Stimulated activated CD8-positive, alpha-beta memory T cell treated with anti-CD3 and anti-CD28 coated beads, Interleukin-4, amount 100 ng/mL, for 4 hours (primary cell): ENCODE measurements at places on chromosomes 11 and 22.

DNA sequence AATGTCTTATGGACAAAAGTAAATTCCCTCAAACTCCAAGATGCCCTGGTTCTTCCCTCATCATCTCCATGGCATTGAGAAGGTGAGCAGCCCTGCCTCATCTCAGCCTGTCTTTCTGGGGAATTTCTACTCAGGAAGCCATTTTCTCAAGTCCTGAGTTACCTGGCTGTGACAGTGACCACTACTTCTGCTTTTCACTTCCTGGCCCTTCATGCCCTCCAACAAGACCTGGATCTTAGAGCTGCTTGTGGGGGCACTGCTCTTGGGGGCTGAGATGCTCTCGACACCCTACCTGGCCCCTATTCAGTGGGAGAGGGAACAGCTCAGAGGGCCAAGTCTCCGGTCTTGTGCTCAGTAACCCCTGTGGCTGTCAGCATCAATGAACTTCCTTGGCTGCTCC, 5.5 kb upstream of the IGSF22 start:
- no peak for DNase-seq

- DNase-seq: no peak
Measured at GRCh38 chr22:34111210-34111824, 191.0 kb upstream of the LARGE1 start.

DNA sequence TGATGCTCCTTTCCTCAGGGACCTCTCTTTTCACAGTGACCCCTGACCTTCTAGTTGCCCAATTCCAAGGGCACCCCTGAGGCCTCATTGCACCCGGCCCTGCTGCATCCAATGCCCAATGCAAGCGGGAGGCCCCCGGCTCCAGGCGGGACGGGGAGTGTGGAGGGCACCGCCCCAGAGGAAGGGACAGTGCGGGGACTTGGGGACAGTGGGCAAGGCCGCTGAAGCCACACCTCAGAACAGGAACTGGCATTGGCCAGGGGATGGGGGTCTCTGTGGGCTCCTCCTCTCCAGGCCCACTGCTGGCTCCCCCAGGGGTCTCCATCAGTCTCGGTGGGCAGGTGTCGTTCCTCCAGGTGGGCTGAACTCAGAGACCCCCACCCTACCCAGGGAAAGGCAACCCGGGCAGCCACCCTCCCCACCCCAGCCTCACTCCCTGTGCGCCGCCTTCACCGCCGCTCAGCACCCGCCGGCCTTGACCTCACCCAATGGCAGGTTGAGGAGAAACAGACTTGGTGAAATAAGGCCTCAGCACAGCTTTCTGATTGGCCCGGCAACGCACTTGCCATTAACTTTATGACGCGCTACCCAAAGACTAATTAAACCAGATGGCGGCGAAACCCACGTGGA, 1312.0 kb downstream of the BRD1 start:
- no peak for DNase-seq

DNA sequence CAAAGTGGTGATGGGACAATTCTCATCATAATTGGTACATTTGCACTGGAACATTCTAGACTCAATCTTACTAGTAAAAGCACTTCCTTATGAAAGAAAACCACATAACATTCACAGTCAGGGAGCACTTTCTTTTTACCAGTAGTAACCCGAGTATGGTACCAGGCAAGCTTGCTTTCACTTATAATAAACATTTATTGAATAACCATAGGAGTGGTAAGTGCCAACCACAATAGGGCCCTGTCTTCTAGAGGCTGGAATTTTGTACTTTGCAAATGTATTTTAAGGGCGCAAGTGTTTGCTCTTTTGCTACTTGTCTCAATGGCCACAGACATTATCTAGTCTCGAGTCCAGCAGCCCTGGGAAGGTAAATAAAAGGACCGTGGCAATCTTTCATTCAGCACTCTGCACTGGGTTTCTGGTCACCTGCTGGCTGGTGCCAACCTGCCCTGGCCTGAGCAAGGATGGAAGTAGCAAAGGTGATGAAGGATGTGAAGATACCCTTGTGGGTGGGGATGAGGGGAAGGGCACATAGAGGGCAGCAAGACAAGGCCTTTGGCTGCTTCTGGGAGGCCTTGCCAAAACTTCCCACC, 24.2 kb downstream of the C22orf31 start:
- DNase-seq: no peak

DNA sequence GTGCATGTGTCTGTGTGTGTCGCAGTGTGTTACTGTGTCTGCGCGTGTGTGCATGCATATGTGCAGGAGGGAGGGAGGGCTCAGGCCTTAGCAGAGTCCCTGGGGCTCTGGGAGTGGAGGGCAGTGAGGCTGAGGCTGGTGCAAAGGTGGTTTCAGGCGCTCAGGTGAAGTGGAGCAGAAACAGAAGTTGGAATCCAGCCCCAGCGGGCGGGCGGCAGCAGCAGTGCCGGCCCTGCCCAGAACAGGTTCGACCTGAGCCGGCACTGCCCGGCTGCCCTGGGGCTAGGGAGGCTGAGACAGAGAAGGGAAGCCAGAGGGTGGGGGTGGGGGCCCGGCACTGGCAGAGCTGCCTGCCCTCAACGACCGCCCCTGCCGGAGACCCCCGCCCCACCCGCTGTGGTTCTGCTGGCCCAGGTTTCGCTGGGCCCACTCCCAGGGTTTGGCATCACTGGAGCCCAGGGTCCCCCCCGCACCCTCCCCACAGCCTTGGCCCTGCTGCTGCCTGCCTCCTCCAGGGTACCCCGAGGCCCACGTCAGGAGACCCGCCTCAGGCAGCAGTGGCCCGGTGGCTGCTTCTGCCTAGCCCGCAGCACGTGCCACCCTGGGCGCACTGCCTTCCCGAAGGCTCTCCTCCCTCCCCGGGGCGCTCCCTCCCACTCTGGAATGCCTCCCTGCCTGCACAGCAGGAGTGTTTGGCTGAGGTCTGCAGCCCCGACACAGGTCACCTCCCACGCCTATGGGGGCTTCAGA, 13.3 kb downstream of the ASCL2 start:
- no peak for DNase-seq

DNA sequence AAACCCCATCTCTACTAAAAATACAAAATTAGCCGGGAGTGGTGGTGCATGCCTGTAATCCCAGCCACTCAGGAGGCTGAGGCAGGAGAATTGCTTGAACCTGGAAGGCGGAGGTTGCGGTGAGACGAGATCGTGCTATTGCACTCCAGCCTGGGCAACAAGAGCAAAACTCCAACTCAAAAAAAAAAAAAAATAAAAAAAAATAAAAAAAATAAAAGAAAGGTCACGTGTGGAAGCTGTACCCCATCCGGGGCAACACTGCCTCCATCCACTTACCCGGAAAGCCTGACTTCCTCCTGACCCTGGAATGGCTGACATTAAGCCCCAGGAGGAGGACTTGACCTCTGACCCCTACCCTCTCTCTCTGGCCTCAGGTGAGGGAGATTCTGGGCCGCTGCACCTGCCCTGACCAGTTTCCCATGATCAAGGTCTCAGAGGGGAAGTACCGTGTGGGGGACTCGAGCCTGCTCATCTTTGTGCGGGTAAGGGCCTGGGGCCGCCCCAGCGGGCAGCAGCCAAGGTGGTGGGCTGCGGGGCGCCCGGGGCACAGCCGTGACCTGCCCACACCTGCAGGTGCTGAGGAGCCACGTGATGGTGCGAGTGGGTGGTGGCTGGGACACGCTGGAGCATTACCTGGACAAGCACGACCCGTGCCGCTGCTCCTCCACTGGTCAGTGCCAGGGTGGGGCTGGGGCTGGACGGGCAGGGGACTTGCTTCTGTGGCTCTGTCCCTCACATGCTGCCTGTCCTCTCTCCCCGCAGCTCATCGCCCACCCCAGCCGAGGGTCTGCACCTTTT, 3.8 kb downstream of the GAS2L1 start:
- no peak for DNase-seq

DNA sequence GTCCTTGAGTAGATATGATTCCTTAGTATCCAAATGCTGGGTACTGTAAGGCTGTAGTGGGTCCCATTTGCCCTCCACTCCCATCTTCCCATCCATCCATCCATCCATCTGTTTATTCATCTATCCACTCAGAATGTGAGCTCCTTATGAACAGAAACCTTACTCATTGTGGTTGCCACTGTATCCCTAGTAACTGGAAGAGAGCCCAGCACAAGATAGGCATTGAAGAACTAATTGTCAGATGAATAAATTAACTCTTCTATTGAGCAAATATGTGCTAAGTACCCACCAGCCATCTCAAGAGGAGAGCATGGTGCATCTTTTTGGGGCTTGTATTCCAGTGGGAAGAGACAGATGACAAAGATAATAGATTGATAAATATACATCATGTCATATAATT, 86.4 kb upstream of the SEZ6L start:
- no peak for DNase-seq

DNA sequence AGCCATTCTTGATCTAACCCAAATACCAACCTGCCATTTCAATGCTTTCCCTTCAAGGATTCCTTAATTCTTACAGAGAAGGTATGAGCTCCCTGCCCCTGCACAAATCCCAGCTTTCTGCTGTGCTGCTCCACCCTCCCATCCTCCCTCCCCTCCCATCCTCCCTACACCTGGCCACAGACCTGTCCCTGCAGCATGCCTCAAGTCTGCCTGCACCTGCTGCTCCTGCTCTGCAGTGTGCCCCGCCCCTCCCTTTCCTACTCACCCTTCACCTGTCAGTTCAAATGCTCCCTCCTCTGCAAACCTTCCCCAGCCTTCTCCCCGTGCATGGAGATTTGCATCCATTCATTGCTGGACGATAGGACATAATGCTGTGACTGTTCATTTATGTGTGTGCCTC, 139.9 kb upstream of the NARS2 start:
- DNase-seq: no peak

- DNase-seq: no peak
Measured at GRCh38 chr22:19292458-19293230, 1.1 kb upstream of the CLTCL1 start.

- DNase-seq: no peak
Measured at GRCh38 chr11:61082062-61082870, 20.0 kb upstream of the CD5 start.

GRCh38 chr11:43419460-43419859, 60.7 kb downstream of the TTC17 start:
- no peak for DNase-seq

DNA sequence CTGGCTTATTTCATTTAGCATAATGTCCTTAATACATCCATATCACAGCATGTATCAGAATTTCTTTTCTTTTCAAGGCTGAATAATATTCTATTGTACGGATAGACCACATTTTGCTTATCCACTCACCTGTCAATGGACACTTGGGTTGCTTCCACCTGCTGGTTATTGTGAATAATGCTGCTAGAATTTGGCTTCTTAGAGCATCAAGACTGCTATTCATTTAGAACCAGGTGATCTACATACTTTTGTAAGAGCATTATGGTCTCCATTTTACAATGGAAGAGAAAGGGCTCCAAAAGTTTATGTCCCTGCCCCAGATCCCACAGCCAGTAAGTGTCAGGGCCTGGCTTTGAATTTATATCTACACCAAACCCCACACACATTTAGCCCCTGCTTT, 100.7 kb upstream of the CD82 start:
- DNase-seq: no peak

DNA sequence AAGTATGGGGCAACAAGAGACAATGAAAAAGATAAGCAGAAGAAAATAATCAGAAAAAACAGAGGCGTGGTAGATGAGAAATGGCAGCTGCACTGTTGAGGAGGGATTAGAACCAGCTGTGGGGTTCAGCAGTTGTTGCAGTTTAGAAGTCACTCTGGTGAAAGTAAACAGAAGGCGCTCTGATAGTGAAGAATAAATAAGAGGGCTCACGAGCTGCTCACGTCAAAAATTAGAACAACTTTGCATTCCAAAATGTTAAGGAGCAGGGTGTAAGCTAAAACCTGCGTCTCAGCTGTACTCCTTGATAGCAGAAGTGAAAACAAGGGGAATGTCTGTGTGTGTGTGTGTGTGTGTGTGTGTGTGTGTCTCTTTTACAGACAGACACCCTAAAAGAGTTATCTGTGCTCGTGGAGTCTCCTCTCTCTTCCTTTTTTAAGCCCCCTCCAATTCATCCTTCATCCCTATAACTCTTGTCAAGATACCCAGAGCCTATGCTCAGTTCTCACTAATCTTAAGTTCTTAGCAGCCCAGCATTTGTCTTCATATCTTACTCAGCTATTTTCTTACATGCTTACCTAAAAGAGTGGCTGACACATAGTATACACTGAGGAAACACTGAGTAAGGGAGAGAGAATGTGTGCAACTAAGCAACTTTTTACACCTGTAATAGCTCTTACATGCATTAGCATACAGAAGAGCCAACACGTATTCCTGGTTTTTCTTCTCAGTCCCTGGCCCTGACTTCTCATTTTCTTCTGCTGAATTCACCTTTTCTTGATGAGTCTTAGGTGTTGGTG, 8.9 kb downstream of the TTC17 start:
- DNase-seq: no peak

DNA sequence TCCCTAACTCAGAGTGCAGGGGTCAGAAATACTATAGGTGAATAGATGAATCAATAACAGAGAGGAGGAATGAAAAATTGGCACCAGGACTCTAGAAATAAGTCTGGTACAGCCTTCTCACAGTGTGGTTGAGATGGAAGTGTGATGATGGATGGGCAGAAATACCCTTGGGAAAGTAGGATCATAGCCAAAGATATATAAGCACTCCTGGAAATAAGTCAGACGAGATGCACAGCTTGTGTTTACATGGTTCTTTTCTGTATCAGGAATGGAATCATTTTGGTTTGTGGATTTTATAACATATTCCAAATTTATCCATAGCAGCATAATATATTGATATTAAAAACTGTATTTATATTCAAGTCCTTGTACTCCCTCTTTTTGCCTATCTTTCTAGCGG, 33.5 kb upstream of the SEZ6L start:
- DNase-seq: no peak

DNA sequence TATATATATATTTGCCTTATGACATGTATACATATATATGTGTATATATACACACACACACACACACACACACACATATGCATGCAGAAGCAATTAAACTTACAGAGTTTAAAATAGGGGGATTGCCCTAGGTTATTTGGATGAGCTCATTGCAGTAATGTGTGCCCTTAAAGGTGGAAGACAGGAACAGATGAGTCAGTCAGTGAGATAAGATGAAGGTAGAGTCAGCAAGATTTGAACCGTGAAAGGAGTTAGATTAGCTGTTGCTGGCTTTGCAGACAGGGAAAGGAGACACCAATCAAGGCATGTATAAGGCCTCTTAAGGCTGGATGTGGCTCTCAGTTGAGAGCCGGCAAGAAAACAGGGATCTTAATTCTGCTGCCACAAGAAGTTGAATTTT, 902.4 kb upstream of the RAG2 start:
- DNase-seq: no peak

DNA sequence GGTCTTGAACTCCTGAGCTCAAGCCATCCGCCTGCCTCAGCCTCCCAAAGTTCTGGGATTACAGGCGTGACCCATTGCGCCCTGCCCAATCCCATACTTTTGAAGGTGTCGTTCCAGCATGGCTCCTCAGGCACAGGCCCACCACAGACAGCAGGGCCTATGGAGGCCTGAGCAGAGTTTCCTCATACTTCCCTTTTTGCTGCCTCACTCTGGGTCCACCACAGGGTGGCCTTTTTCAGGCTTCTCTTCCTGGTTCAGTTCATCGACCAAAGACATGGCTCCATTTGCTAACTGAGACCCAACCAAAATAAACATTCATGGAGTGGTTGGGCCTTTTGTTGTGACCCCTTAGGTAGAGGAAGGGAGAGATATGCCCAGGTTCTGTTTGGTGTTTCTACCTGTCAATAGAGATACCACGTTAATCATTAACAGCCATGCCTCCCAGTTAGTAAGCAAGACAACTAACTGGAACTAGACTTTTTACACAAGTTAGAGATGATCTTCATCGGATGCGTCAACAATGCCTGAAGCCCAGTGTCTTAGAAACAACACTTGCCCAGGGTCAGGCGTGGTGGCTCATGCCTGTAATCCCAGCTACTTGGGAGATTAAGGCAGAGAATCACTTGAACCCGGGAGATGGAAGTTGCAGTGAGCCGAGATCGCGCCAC, 35.1 kb downstream of the TRIOBP start:
- DNase-seq: no peak
